ENCODE measurements at places on chromosomes 5 and 9. TPM values are rescaled to one million over a fixed set of nuclear protein-coding genes. Genes with fewer than 3 reads are reported as not detected.

- no peak for DNase-seq
These were observed 14.0 kb upstream of the TNIP1 start for GRCh38 chr5:151094852-151095245.

DNA sequence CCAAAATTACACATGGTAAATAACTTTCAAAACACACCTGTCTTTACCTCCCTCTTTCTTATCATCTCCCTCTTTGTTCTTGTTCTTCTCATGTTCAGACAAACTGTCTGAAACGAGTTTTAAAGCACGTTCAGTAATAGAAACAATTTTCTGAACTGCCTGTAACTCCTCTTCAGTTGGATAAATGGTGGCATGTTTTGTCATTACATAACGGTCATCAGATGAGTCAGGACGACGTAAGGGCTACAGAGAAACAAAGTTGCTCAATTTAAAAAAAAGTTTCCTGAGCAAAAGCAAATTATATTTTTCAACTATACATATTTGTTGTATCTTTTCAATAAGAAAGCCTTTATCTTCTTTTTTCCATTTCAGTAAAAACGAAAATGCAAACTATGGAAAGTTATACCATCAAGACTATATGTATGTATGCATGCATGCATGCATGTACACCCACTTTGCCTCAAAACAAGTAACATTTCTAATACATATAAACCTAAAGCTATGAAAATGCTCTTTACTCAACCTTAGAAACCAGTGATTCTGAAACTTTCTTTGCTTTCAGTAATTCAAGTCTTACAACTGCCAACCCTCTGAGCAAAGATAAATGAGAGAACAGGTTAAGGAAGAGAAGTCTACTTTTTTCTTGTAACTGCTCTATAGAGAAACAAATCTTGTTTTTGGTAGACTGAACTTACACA is 56.0 kb downstream of the ZFR start:
- no peak for DNase-seq

The RORB gene
- 0.08 TPM for total RNA-seq

GRCh38 chr5:3116366-3116765 is 364.9 kb upstream of the IRX2 start:
- no peak for DNase-seq

DNA sequence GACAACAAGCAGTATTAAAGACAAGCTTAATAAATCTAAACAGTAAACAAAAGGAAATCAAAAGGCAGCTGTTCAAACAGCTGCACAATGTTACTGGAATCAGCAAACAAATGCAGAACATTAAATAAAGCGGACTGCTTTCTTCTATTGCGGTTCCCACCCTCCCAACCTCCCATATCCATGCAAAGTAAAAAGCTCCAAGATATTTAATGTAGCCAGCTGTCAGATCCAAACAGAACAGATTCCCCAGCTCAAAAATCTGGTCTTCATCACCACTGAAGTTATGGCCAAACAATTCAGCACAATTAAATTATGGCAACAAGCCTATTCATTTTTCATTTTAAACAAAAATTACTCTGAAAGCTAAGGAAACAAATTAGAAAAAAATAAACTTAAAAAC is 75.9 kb downstream of the SLC38A9 start:
- no peak for DNase-seq

The IGIP gene
- 7.7 TPM for total RNA-seq

The ADAMTS12 gene
- 0.15 TPM for total RNA-seq

The CBY3 gene
- 0.39 TPM for total RNA-seq

The PDLIM4 gene
- 9.9 TPM for total RNA-seq

- DNase-seq = no peak
These were observed 4.3 kb upstream of the CLPTM1L start for GRCh38 chr5:1349246-1349645.

The FOXI1 gene
- 0.44 TPM for total RNA-seq

The ACO1 gene
- 49.3 TPM for total RNA-seq

DNA sequence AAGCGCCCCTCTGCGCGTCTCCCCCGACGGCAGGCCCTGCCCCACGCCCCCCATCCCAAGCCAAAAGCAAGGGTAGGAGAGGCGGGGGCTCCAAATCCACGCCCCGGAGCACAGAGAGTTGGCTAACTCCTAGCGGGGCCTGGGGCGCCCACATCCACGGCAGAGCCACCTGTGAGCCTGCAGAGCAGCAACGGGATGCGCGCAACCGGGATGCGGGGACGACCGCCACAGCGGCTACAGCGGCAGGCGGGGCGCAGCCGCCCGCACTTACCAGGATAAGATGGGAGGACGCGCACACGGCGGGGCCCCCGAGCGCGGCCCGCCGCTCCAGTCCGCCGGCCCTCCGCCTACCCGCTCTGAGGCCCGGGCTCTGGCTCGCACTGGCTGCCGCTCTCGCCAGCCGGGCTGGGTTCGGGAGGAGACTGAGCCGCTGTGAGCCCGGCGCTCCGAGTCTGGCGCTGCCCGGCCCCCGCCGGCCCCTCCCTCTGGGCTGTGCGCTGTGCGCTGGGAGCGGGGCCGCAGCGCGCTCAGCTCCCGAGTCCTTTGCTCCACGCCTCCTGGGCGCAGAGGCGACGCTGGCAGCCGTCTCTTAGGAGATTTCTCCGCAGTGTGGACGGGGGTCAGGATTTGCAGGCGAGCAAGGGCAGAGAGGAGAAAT is at the start of gene SLC24A2:
Gene SLC24A2, minus strand, starts transcription at position 424 of the 658 bp plus-strand sequence.
- no peak for DNase-seq

The CDH9 gene
- 0.10 TPM for total RNA-seq

The LCN12 gene
- total RNA-seq = 2.5 TPM

The SYNPO gene
- total RNA-seq = 82.8 TPM

DNA sequence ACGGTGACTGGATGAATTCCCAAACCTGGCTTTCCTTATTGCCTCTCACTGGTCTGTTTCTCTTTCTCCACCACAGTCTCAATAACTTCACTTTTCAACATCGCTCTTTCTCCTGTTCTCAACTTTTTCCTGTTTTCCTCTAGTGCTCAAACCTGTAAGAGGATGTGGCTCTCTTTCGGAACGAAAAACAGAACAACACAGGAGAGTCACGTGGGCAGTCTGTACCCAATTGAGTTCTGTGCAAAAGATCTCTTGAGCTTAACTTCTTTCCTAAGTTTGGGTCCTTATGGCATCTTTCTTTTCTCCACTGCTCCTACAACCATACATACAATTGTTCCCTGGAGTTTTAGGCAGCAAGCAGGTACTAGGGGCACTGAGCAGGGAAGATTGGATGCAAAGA is 8.9 kb downstream of the HAVCR1 start:
- no peak for DNase-seq

The ATP10B gene
- total RNA-seq = not detected

The ABL1 gene
- 48.4 TPM for total RNA-seq

The SH3RF2 gene
- 23.1 TPM for total RNA-seq

DNA sequence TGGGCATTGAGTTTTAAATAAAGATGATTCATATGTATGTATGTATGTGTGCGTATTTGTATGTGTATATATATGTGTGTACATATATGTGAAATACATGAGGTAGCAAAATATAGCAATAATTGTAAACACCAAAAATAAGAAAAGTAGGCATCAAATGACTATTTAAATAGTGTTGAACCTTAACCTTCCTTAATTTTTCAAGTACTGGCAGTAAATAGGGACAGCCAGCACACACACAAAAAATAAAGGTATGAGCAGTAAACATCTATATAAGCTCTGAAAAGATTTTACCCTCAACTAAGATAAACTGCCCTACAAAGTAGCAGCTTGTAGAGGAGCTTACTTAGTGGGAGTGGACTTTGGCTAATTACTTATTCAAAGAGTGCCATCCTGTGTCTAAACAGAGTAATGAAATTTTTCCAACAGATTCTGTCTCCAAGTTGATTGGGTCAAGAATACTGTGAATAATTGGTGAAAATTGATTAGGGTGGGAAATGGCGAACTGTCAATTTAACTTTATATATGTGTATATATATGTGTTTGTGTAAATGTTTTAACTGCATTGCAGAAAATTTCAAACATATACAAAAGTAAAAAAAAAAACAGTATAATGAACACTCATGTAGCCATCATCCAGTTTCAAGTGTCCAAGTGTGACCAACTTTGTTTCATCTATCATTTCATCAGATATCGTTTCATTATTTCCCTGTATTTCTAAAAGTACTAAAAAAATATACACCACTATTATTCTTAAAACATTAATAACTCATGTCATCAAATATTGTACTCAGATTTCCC is 2.0 kb upstream of the ADAMTS6 start:
- peak; percentile 55 for DNase-seq

The VCAN gene
- total RNA-seq = 0.72 TPM

The ANKH gene
- total RNA-seq = 11.2 TPM

The GRIA1 gene
- not detected for total RNA-seq

GRCh38 chr5:177327539-177328522 is 16.1 kb upstream of the MXD3 start:
- no peak for DNase-seq

GRCh38 chr9:126066131-126066530 is 260.5 kb upstream of the MVB12B start:
- no peak for DNase-seq

- DNase-seq = no peak
These were observed 186.1 kb upstream of the ADAMTS16 start for GRCh38 chr5:4954048-4954447.

GRCh38 chr9:96430377-96430776 is 12.2 kb upstream of the ZNF367 start:
- DNase-seq = no peak

DNA sequence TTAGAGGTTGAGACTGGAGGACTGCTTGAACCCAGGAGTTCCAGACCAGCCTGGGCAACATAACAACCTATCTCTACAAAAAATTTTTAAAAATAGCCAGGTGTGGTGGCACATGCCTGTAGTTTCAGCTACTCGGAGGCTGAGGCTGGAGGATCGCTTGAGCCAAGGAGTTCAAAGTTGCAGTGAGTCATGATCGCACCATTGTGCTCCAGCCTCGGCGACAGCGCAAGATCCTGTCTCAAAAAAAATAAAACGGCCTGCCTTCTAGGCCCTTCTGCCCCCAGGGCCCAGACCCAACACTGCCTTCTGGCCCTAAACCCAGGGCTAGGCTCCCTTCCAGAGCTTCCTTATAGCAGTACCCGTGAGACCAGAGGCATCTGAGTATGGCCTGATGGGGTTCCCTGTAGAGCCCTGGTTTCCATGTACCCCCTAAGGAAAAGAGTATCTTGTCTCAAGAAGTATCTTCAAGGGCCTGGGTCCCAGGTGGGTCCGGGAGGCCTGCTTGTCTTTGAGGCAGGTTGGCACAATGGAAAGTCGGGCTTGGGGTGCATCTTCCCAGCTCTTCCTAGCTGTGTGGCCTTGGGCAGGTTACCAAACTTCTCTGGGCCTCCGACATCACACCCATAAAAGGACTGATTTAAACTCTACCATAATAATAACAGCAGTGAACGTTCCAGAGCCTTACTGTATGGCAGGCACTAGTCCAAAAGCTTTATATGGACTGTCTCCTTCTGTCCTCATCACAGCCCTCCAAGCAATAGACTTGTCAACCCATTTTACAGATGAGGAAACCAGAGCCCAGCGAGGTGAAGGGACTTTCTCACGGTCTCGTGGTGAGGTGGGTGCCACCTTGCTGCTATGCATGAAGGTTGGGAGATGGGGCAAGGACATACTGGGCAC is 9.6 kb downstream of the LRRC8A start:
- DNase-seq = no peak

GRCh38 chr9:7042124-7042523 is 284.4 kb downstream of the KDM4C start:
- no peak for DNase-seq

- DNase-seq = no peak
These were observed 48.7 kb upstream of the C5orf47 start for GRCh38 chr5:173940269-173940668.

DNA sequence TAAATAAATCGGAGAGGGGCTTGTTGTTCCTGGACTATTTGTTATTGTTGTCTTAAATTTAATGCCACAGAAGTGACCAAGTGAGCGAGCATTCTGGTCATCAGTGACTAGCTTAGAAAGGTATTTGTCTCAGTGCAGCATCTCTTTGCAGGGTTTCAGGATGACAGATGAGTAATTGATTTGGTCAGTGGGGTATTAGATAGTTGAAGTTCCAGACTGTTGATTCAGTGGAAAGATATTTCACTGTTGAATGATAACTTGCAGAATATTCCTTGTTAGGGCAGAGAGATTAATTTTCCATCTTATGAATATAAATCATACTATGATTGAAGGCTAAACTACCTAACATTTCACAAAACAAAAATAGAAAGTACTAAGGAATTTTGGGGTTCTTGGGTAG is 122.4 kb downstream of the TRIO start:
- DNase-seq = peak; percentile 96

GRCh38 chr9:130215341-130216119 is 43.3 kb downstream of the NCS1 start:
- no peak for DNase-seq

- DNase-seq = no peak
These were observed 250.5 kb downstream of the KCNN2 start for GRCh38 chr5:114612406-114612805.

The SPATA31A1 gene
- not detected for total RNA-seq

- no peak for DNase-seq
These were observed 53.6 kb upstream of the SIMC1 start for GRCh38 chr5:176184608-176185132.

DNA sequence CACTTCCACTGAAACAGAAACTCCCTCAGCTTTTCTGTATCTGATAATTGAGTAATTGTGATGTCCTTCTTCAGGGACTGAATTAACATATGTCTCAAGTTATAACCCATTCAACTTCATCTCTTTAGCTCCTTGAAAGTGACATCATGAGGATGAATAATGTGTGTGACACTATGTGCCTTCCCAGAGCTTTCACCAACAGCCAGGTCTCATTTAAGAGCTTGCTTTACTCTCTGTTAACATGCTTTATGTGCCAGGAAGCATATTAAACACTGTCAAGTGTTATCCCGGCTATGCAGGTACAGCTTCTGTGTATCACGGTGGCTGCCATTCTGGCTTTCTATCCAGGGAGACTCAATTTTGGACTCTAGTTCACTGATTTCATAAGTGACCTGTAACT is 799.9 kb downstream of the CDH12 start:
- DNase-seq = no peak

The STING1 gene
- 22.8 TPM for total RNA-seq

Data from Panc1 (cell line).